WTC11 (cell line): ENCODE measurements at places on chromosomes 2 and 18. TPM values are rescaled to one million over a fixed set of nuclear protein-coding genes. Genes with fewer than 3 reads are reported as not detected.

Gene SMCHD1
- total RNA-seq: 30.6 to 33.0 TPM (median 30.9 TPM) in 3 replicates

Gene MPP4
- not detected in 3 replicates for total RNA-seq

Gene LOXL3
- total RNA-seq: 21.1 to 27.2 TPM (median 23.9 TPM) in 3 replicates

DNA sequence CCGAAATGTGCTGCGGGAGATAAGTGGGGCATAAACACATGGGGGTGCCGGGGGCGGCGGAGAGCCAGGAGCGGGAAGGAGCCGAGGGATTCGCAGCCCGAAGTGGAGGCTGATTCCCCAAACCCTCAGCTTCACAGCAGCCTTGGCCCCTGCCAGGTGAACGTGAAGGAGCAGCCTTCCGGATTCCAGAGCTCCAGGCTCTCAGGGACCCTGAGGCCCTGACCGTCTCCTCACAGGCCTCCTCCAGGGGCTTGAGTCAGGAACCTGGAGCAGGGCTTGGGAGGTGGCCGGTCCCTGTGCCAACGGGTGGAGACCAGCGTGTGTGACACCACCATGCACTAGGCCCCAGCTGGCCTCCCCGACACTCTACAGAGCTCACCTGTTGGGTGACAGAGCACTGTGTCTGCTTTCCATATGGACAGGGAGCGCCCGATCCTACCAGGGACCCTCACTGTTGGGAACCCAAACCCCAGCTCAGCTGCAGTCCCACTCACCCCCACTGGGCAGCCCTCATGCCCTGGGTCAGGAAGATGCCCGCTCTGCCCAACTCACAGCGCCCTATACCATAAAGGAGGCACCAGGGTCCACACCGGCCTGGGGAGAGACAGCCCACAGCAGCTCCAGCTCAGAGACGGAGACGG is 117.6 kb upstream of the OTOS start:
- peaks cover 20% of the 10 kb centered on the region for H3K36me3 ChIP-seq
- peaks cover 10% of the 10 kb centered on the region for H3K27me3 ChIP-seq
- H3K4me1 ChIP-seq: peaks cover 8% of the 10 kb centered on the region
- H3K4me3 ChIP-seq: no peak overlapping the region

DNA sequence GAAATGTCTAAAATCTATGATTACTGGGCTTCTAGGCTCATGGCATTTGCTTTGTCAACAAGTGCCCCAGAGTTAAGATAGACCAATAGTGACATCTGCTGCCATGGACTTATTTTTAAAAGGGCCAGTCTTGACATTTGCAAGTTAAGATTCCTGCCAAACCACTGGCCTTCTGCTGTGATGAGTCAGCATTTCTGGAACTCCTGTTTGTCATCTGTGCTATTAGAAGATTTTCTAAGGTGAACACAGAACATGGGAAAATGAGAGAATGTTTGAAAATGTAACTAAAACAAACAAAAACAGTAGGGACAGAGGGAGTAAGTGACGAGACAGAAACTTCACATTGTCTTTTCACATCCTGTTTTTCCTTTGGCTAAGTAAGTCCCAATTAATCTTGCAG is 93.7 kb upstream of the WDR75 start:
- H3K27ac ChIP-seq: peak overlapping the region; percentile 64; the same call in 1 of the 2 replicates
- no peak for DNase-seq
- peaks cover 4% of the 10 kb centered on the region for H3K4me1 ChIP-seq
- no peaks in the 10 kb centered on the region for H3K27me3 ChIP-seq
- peaks cover 11% of the 10 kb centered on the region for H3K36me3 ChIP-seq

DNA sequence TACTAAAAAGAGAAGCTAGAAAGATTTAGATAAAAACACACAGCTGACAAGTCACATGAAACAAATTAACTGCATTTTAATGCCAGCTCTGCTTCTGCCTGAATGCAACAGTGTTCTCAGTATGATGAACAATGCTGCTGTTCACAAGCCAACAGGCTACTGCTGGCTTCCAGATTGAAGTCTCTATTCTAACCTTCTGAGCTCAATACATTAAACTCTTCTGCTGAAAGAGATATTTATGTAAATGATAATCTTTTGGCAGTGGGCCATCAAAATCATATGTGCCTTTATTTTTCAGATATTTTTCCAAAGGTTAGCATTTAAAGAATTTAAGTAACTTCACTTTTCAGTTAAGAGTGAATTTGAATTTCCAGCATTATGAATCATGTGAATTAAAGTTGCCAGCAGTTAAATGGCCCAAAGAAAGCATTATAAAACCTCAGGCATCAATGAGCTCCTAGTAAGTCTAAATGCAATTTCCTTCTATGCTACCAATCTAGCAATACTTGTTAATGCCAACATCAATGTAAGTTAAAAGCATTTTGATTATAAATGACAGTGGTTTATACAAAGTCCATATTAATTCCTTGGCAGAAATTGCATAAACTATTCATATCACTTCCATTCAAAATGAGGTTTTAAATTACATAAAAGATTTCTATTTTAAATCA is 72.4 kb downstream of the ID2 start:
- H3K27ac ChIP-seq: no peak overlapping the region
- DNase-seq: no peak
- H3K4me1 ChIP-seq: no peaks in the 10 kb centered on the region
- peaks cover 22% of the 10 kb centered on the region for H3K36me3 ChIP-seq

DNA sequence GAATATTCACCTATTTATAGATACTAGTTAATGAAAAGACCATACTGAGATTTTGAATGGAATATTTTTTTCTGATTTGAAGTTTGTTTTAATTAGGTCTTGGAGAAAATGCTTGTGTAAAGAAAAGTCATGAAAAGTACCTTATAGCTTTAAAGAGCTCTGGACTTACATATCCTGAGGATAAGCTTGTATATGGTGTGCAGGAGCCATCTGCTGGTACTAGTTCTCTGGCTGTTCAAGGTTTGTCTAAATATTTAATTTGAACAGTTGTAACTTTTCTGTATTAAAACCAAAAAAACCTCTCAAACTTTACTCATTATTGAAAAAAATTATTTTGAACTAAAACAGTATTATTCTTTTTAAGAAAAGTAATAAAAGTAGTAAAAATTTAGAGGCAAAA is 50.1 kb downstream of the UBR3 start:
- no peaks in the 10 kb centered on the region for H3K4me1 ChIP-seq
- H3K27ac ChIP-seq: no peak overlapping the region
- DNase-seq: no peak
- H3K36me3 ChIP-seq: peaks cover 2% of the 10 kb centered on the region; the same call in 1 of the 2 replicates

DNA sequence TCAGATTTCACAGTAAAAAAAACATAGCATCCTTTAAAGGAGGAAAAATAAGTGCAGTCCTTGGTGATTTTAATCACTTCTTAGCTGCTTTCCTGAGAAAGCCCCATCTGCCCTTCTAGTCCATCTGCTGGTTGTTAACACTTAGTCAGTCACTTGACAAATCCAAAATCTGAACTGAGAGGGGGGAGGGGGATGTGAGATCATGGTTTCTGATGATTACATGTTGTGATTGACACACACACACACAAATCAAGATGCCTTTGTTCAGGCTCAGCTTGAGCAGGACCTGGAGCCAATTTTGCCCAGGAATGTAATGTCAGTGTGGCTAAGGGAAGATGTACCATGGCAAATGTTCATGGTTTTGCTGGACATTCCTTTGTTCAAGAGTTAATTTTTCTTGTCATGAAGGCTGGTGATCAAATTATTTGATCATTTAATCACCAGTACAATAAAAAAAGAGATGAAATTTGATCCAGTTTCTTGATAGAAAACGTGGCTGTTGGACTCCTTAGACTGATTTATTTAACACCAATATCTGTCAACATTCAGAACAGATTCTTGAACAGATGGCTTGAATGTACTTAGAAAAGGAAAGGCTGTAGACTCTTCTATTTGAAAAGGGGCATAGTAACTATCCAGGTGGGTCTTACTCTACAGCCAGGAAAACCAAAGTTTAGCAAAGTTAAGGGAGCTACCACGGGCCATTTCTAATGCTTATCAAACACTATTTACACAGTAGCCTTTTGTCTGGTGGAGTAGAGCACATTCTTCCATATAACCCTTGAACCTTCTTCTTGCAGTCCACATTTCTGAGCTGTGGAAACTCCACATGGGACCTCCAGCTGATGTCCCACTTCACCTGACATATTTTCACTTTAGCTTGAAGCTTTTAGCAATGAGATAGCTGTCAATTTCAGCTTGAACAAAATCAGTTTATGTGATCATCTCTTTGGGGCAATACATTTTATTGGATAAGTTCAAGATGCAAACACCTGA is 408.7 kb downstream of the PIK3C3 start:
- H3K27me3 ChIP-seq: no peaks in the 10 kb centered on the region
- no peaks in the 10 kb centered on the region for H3K36me3 ChIP-seq
- H3K4me3 ChIP-seq: no peak overlapping the region
- DNase-seq: no peak

DNA sequence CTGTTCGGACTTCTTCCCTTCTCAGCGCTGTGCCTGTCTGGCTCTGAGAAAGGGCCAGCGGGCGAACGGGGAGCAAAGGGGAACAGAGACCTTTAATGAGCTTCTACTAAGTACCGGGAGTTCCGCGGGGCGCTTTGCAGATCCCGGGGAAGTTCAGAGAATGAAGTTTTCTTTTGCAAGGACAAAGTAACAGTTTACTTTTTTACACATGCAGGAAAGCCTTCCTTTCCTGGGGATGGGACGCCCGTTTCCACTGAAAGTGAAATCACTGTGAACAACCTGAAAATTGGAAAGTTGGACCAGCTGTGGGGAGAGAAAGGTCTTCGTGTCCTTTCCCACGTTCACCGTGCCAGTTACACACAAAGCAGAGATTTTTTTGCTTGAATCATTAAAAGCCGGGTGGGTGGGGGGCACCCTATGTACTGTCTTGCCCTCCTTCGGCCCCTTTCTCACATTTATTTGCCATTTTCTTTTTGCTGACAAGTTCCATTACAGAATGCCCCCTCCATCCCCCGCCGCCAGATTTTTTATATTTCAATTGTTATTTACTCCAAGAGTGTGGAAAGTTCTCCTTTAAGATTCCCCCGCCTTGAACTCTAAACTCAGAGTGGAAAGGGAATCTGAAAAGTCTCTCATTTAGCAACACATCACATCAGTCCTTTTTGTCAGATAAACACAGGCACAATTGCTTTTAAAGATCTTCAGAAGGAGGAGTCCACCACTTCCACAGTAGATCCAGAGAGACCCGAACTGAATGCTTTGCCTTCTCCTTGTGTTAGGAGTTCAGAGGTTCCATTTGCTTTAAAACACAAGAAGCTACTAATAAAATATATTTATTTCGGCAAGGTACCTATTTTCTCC is 1.1 kb upstream of the FN1 start:
- H3K4me1 ChIP-seq: peaks cover 38% of the 10 kb centered on the region
- peaks cover 10% of the 10 kb centered on the region for H3K36me3 ChIP-seq
- peak overlapping the region; percentile 91 for H3K4me3 ChIP-seq
- peak; percentile 34 for DNase-seq
- H3K27me3 ChIP-seq: peaks cover 4% of the 10 kb centered on the region; the same call in 1 of the 2 replicates

DNA sequence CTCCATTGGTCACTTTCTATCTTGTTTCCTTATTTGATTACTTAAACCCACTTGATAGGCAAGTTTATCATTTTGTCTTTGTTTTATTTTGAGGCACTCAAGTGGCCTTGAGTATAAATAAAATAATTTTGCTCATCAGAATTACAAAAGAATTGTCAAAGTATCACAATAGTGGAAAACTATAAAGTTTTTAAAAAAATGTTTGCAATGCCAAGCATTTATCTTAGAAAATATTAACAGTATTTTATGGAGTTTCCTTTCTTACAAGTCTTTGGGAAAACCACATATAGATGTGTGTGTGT is 14.7 kb downstream of the PMS1 start:
- H3K36me3 ChIP-seq: peaks cover 34% of the 10 kb centered on the region
- no peak overlapping the region for H3K27ac ChIP-seq
- no peaks in the 10 kb centered on the region for H3K4me1 ChIP-seq
- no peak overlapping the region for H3K4me3 ChIP-seq
- no peak for DNase-seq

GRCh38 chr2:137231628-137232027 is 466.3 kb downstream of the THSD7B start:
- H3K4me1 ChIP-seq: 0 out of 2 replicates have a peak, but pooled peaks cover 3% of the 10 kb centered on the region
- no peak overlapping the region for H3K4me3 ChIP-seq
- H3K27me3 ChIP-seq: no peaks in the 10 kb centered on the region
- no peak for DNase-seq
- H3K36me3 ChIP-seq: no peaks in the 10 kb centered on the region

DNA sequence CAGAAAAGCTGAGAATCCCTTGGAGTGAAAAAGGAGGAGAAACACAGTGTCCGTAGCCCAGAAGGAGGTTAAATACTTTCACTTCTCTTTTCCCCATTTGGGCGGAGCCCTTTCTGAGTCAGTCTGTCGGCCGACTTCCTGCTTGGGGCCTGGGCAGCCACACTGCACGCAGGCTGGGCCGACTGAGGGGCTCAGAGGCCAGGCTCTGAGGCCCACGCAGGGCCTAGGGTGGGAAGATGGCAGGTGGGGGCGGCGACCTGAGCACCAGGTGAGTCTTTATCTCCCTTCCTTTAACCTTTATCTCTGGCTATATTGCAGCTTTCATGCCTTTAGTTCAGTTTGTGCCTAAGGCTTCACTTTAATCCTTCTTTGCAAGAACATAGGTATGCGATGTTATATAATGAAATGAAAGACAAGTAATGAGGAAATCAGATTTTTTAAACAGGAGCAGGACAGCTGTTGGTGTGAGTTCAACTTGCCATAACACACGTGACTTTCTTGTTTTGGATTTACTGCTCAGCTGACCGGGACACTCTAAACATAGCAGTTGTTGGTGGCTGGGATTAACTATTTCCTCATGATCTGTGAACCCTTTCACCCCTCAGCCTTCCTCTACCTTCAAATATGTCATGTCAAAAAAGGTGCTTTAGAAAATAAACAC is at the start of gene SP100:
Gene SP100 (plus strand): TSS at position 141 of the 661 bp plus-strand sequence. CDS start 96 bp downstream, at position 237.
- H3K27ac ChIP-seq: no peak within 1 kb of the TSS
- peaks cover 22% of the 10 kb centered on the region for H3K27me3 ChIP-seq
- H3K36me3 ChIP-seq: no peaks in the 10 kb centered on the region
- peaks cover 11% of the 10 kb centered on the region for H3K4me1 ChIP-seq
- DNase-seq: no peak

- no peaks in the 10 kb centered on the region for H3K36me3 ChIP-seq
- no peak overlapping the region for H3K4me3 ChIP-seq
- DNase-seq: no peak
- H3K27me3 ChIP-seq: no peaks in the 10 kb centered on the region
These were observed 258.8 kb downstream of the SLC8A1 start for GRCh38 chr2:40192864-40193669.
